ENCODE measurements at places on chromosomes 12 and 14. TPM values are rescaled to one million over a fixed set of nuclear protein-coding genes. Genes with fewer than 3 reads are reported as not detected.

Gene PLXNC1
- 37.9 TPM for total RNA-seq

Gene IQSEC3
- 126 TPM for total RNA-seq

GRCh38 chr12:8057839-8058238, 8.3 kb downstream of the C3AR1 start:
- no peak for DNase-seq

GRCh38 chr14:24483604-24484252, 24.3 kb downstream of the CMA1 start:
- no peak for DNase-seq

GRCh38 chr14:104752735-104753527, at the start of gene SIVA1:
Gene SIVA1, plus strand, starts transcription at chr14:104753147. Its CDS starts 55 bp downstream, at chr14:104753202.
- peak; percentile 99 for DNase-seq

DNA sequence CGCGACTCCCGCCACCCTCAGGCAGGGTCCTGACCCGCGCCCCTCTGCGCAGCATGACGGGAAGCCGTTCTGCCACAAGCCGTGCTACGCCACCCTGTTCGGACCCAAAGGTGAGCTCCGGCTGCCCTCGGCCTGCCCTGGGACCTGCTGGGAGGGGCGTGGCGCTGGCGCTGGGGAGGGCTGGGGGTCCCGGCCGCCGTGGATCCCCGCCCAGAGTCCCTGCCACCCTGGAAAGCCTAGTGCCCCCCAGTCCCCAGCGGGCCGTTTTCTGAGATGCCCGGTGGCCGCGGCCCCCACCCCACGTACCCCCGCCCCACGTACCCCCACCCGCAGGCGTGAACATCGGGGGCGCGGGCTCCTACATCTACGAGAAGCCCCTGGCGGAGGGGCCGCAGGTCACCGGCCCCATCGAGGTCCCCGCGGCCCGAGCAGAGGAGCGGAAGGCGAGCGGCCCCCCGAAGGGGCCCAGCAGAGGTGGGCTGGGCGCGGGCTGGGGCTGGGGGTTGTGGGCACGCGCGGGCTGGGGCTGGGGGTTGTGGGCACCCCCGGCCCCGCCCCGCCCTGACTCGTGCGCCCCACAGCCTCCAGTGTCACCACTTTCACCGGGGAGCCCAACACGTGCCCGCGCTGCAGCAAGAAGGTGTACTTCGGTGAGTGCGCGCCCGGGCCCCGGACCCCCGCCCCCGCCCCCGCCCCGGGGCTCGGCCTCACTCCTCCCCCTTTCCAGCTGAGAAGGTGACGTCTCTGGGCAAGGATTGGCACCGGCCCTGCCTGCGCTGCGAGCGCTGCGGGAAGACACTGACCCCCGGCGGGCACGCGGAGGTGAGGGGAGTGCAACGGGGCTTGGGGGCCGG, 4.0 kb downstream of the CRIP2 start:
- DNase-seq: no peak

DNA sequence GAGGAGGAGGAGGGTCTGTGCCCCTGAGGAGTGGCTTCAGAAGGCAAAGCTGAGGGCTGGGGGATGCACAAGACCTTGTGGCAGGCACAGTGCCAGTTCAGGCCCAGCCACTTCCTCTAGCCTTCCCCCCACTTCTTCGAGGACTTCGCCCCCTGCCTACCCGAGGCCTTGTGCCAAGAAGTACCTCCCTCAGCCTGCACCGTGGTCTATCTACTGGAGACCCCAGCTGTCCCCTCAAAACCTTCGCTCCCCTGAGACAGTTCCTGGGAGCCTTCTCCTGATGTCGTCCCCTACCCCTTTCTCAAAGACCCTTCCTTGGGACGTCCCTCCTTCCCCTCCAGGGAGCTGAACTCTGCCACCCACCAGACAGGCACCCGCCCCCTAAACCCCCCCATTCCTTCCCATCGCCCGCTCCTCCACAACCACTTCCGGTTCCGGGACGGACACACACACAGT, 604 bp downstream of the ZNF384 start:
- peak; percentile 18 for DNase-seq

DNA sequence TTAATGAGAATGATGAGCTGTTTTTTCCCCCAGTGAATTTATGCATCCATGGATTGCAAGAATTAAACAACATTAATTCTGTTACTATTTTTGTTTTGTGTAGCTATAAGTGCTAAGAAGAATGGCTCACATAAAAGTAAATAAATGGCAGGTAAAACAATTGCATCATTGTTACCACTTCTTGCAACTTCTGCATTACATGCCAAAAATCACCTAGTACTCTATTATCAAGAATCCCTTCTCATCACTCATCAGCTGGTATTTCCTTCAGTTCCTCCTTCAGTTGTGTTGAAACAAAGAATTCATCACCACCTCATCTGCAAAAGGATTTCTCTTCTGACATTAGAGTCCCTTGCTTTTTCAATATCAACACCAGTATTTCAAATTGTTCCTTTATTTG, 773 bp downstream of the A2M start:
- no peak for DNase-seq

DNA sequence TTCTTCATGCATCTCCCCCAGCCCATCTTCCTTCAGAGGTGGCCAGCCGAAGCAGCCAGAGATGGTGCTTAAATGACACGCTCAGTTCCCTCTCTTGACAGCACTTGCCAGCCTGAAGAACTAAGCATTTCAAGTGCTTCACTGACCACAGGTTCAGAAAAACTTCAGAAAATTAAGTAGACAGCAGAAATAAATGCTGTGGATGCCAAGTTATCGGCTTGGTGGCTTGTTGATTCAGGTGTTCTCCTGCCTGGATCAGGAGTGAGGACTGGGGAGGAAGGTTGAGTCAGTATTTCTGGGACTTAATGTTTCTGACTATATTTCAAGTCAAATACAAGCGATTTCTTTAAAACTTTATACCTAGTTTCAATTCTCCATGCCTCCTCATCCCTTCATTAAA, 58.2 kb downstream of the CRACR2A start:
- no peak for DNase-seq

GRCh38 chr12:70007687-70008086, 182.7 kb downstream of the MYRFL start:
- DNase-seq: no peak

GRCh38 chr12:90301095-90301494, 592.5 kb upstream of the ATP2B1 start:
- no peak for DNase-seq

DNA sequence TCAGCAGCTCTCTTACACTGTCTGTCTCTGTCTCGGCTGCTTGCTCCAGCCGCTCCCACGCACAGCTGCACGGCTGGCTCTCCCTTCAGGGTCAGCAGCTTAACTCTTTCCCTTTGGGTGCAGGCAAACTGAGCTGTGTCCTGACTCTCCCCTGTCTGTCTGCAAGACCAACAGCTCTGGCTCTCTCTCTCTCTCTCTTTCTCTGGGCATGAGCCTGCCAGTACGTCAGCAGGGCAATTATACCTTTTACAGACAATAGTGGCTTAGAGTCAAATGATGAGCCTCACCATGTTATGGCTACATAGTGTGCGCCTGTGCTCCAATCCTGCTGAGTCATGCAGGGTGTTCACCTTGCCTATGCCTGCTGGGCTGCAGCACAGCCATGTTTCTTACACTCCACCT, 120.5 kb upstream of the DDHD1 start:
- DNase-seq: no peak

DNA sequence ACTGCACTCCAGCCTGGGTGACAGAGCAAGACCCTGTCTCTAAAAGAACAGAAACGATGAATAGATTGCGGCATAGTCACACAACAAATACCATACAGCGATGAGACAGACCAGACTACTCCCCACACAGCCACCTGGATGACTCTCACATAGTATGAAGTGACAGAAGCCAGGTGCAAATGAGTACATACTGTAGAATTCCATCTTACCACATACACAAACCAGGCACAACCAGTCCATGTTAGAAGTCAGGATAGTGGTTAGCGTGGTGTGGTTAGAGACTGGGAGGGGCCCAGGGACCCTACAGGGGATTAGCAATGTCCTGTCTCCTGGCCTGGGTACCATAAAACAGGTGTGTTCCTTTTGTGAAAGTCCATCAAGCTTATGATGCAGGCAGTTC, 53.8 kb downstream of the FAM222A start:
- DNase-seq: peak; percentile 2

DNA sequence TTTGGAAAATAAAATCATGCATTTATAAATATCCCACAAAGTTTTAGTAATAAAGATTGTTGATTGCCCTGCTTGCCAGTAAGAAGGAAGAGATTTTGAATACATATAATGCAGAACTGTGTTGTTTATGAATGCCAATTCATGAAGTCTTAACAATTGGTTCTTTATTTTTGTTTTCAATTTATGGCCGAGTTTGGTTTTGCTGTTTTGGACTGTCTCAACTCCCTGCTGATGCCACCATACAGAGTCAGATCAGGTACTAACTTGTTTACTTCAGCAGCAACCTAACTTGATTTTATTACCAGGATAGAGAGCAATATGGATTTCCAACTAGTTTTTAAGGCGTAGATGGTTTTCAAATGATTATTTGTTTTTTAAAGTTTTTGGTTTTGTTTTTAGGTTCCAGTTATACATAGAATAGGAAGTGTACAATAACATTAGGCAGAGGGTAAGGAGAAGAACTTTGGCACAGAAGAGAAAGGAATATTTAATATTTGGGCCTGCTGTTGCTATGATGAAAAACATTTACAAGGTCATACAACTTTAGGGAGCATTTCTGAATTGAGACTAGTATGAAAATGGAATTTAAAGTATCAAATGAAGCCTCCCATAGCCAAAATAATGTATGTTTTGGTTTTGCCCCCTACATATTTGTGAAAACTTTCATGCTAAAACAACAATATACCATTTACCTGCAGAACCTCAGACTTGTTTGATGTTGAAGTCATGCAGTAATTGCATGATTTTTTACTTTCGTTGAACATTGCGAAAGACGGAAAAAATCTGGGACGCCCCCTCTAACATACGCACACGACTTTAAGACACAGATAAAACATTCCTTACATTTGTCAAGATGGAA, 904 bp upstream of the FAM177A1 start:
- no peak for DNase-seq

DNA sequence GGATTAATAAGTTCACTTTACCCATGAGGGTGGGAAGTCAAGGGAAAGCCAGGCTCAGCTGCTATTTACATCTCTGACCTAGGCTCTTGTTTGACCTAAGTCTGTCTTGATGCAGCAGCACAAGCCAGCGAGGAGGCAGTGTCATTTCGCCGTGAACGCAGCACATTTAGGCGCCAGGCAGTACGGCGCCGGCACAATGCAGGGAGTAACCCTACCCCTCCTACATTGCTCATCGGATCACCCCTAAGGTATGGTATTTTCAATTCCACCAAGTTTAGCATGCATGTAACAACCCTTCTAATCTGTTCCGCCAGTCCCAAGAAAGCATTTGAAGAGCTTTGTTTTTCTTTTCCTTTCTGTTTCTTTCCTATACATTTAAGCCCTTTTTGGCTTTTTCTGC, 81.2 kb downstream of the PCNX1 start:
- DNase-seq: no peak

DNA sequence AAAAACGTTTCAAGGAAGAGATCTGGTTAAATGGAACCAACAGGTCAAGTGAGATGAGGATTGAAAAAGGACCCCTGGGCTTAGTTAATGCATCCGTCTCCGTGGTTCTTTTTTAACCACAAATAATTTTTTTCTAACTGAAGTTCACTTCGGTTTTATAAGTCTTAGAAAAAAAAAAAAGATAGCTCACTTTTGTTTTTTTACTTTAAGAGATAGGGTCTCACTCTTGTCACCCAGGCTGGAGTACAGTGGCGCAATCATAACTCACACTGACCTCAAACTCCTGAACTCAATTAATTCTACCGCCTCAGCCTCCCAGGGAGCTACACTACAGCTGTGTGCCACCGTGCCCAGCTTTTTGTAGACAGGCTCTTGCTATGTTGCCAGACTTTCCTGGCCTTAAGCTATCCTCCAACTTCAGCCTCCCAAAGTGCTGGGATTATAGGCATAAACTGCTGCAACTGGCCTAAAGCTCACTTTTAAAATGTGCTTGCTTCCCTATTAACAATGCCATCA, 11.8 kb downstream of the HNRNPC start:
- DNase-seq: no peak

- DNase-seq: no peak
Measured at GRCh38 chr14:21042918-21043317, 756 bp downstream of the RNASE7 start.

DNA sequence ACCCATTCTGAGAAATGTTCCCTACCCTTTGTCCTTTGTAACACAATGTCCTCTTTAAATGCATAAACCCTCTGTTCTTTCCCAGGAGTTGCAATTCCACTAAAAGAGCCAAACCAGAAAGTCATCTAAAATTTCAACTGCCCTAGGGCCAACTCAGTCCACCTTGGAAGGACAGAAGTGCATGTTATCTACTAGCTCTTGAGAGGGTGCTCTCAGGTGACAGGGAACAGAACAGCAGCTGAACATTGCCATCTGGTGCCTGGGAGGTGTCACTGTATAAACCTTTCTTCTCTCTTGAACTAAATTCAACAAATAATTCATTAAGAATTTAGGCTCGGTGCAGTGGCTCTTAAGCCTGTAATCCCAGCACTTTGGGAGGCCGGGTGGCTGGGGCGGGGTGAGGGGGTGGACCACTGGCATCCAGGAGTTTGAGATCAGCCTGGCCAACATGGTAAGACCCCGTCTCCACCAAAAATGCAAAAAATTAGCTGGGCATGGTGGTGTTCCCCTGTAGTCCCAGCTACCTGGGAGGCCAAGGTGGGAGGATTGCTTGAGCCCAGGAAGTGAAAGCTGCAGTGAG, 10.3 kb upstream of the FERMT2 start:
- DNase-seq: no peak

DNA sequence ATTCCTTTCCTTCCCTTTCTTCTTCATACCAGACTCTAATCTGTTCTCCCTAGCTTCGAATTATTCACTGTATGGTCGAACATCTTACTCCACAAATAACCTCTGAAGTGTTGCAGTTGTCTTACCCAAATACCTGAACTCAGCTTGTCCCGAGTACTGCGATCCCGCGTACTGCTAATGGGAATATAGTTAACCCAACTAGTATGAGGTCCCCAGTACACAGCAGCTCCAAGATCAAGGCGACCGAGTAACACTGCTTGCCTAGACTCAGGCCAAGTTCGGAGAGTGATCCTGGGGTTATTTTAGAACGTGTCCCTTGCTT, 462 bp upstream of the ETNK1 start:
- no peak for DNase-seq

GRCh38 chr14:101875727-101876554, 88.4 kb upstream of the DYNC1H1 start:
- no peak for DNase-seq

DNA sequence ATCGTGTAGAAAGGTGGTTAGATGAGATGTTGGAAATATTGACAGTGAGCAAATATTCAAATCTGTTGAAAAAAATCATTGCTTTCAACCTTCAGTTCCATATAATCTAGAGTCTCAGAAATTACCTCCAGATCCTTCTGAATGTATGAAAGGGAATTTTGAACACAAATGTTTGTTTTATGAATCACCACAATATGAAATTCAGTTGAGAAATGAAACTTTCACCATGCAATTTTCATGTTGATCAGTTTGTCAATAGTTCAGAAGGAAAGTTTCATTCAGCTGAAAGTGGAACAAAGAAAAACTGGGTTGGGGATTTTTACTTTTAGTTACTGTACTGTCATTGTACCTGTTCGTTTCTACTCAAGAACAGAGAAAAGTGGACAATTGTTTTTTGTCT, 953.6 kb downstream of the SLC6A15 start:
- no peak for DNase-seq
